Right cardiac atrium (tissue), 5 donors: ENCODE measurements at places on chromosomes 11 and 22.
A peak's percentile ranks its signal among the peaks of the same experiment; 100 is the strongest.

DNA sequence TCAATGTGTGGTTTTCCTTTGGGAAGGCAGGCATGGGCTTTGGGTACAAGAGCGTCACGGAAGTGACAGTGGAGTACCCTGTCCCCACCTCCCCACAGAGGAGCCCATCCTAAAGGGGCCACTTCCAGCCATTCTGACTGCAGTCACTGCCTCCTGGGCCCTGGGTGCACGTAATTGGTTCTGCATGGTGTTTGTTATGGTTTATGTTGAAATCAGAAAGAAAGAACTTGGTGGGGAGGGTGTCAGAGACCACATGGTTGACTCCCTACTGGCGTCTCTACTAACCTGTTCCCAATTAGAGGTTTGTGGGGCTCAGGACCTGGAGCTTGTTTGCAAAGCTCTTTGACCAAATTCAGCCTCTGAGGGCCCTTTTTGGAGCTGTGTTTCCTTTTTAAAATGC lies 40.8 kb downstream of the RIBC2 start:
- no peak for DNase-seq

- DNase-seq, result no peak
Measured at GRCh38 chr11:22656130-22656529, 10.3 kb upstream of the GAS2 start.

DNA sequence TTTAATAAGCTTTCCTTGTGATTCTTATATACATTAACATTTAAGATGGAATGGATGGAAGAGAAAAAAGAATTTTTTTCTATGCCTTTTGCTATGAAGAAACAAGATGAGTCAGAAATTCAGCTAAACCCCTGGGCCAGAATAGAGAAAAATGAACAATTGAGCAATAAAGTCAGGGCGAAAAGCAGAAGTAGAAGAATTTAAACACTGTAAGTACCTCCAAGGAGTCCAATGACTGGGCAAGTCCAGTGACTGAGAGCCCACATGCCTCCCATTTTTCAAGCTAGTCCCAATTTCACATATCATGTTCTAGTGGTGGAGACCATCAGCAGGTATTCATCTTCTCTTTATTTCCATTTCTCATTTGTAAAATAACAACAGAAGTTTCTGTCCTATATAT lies 18.6 kb upstream of the APLP2 start:
- no peak for DNase-seq

- DNase-seq, result no peak
Measured at GRCh38 chr11:129696309-129696989, 119.2 kb upstream of the TMEM45B start.

DNA sequence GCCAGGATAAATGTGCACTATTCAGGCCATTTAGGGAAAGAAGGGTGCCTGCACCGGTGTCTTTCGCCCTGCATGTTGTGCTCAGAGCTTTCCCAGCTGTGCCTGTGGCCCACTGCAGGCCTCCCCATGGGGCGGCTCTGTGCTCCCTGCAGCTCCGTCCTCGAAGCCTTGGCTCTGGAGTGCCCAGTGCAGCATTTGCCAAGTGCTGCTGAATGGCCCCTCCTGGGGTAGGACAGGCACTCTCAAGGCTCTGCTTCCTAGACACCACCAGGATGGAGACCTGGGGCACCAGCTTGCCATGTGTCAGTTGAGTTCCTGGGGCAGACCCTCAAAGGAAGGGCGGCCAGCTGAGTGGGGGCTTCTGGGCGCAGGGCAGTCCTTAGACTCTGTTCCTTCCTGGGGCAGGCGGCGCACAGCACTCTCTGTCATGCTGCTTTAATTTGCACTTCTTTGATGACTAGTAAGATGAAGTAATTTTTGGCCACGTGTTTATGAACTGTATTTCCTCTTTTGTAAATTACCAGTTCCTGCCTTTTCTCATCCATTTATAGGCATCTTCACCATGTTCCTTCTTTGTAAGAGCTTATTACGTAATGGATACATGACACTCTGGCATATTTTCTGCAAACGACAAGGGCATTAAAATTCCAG lies 32.1 kb upstream of the GNB1L start:
- DNase-seq, result peak; percentile 52

DNA sequence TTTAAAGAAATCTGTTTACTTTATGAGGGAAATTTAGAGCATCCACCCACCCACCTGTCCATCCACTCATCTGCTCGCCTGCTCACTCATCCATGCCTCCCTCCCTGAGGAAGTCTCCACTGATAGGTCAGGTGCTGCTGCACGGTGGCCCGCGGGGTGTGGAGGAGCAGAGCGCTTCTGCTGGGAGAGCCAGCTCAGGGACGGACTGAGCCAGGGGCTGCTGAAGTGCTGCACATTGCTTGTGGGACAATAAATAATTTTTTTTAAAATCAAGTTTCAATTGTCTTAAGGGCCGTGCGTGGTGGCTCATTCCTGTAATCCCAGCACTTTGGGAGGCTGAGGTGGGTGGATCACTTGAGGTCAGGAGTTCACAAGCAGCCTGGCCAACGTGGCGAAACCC lies 148.9 kb downstream of the TBC1D22A start:
- no peak for DNase-seq

DNA sequence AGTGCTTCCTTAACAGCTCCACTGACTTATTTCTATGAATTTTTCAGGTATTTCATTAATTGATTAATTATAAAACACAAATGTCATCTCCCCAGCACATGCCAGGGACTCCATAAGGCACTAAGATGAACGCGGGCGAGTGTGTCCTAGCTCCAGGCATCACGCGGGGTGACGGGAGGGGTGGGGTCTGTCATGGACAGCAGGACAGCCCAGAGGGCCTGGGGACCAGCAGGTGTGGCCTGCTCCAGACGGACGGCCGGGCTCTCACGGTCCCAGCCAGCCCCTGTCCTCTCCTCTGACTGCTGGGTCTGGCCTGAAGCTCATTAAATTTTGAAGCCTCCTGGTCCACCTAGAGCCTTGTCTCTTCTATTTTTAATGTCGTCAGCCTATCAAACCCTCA lies 531.1 kb downstream of the BRD1 start:
- DNase-seq, result peak; percentile 24

DNA sequence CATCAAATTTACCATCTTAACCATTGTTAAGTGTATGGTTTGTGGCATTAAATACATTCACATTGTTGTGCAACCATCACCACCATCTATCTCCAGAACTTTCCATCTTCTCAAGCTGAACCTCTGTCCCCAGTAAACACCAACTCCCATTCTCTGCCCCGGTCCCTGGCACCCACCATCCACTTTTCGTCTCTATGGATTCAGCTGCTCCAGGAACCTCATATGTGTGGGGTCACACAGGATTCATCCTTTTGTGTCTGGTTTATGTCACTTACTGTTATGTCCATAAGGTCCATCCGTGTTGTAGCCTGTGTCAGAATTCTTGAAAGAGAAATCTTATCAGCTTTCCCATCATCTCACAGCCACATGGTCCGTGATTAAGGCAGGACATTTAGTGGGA lies 16.3 kb downstream of the TSPAN32 start:
- DNase-seq, result no peak

- DNase-seq, result no peak
Measured at GRCh38 chr11:112050721-112051120, 23.1 kb downstream of the PIH1D2 start.

GRCh38 chr22:23385678-23386631 lies 194.1 kb downstream of the IGLL1 start:
- peak; percentile 79 for DNase-seq

DNA sequence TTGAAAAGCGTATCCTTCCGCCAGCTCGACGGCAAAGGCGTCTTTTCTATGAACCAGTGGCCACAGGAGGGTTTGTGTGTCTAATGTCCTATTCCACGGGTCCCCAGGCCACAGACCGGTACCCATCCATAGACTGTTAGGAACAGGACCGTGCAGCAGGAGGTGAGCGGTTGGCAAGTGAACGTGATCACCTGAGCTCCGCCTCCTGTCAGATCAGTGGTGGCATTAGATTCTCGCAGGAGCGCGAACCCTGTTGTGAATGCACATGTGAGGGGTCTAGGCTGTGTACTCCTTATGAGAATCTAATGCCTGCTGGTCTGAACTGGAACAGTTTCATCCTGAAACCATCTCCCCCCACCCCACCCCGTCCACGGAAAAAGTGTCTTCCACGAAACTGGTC lies 62.7 kb upstream of the KCNQ1OT1 start:
- DNase-seq, result no peak

DNA sequence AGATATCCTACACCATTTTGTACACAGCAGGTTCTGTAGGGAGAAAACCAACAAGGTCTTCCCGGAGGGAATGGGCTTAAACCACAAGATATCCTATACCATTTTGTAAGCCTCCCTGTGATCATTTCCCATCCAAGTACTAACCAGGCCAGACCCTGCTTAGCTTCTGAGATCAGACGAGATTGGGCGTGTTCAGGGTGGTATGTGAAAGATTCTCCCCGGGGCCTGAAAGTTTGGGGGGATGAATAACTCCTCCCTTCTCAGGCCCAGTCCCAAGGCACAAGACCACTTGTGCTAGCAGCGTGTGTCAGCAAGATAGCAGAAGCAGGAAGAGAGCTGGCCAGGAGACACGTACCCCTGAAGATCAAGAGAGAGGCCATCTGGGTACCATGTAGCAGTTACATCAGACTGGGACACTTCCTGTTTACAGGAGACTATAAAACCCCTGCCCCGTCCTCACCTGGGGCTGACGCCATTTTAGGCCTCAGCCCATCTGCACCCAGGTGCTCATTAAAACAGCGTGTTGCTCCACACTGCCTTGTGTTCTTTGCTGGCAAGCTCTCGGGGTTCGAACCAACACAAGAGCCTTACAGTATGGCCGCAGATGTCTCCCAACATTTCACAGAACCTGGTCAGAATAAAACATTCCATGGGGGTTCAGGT lies 17.3 kb downstream of the MIF start:
- no peak for DNase-seq

DNA sequence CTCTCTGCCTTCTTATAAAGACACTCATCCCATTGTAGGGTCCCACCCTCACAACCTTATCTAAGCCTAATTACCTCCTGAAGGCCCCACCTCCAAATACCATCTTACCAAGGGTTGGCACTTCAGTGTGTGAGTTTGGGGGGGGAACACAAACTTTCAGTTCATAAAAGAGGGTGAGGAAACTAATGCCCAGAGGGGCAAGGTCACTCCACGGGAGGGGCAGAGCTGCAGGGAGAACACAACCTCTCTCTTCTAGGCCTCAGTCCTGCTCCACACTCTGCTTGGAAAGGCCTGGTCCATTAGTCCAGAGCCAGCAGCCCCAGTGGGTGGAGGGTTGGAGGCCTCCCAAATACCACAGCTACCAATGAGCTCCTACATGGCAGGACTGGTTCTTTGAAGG lies 2.7 kb upstream of the BATF2 start:
- no peak for DNase-seq

DNA sequence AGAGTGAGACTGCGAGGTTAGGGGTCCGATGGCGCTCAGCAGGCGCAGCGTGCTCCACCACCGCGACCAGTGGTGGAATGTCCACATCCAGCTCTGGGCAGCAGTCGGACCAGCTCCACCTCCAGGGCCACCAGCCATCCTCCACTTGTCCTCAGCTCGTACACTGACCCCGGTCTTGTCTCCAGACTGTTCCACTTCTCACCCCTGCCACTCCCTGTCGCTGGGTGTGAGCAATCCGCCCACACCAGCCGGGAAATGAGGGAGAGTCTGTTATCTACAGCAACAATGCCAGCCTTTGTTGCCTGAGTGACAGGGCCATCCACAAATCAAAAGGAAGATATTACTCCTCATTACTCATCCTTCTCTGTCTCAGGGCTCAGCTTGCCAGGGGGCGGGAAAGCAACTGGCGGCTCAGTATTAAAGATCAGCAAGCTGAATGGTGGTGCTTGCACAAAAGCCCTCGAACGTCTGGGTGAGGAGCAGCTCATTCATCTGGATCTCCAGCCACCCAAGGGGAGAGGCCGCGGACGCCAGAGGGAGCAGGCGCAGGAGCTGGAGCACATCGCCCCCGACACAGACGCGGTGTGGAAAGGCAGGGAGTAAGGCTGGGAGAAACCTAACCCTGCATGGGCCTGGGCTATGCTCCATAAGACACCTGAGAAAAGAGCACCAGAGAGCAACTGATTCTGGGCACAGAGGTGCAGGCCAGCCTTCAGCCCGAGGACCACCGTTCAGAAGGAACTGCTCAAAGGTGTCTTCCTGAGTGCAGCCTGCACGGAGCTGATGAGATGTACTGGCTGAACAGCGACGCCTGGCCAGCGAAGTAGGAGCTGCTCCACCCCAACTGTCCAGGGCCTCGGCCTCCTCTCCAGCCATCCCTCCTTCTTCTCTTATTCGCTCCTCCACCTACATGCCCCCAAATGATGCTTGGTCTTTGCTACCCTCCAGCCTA lies 21.9 kb downstream of the IGSF9B start:
- peak; percentile 85 for DNase-seq

DNA sequence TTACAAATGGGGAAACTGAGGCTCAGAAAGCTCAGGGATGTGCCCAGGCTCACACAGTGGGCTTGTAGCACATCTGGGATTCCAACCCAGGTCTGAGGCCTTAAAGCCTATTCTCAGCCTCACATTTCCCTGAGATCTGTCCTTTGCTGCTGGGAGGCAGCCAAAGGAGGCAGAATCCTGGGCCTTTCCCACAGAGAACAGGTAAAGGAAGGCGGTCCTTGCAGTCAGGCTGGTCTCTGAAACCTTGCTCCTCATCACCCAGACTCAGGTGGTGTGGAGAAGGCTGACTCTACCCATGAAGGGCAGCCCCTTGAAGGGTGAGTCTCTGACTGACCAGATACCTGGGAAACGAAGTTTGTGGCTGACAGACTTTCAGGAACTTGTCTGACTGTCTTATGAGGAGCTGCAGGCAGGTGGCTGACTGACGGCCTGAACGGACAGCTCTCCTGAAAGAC lies 7.8 kb downstream of the SLCO2B1 start:
- DNase-seq, result no peak

DNA sequence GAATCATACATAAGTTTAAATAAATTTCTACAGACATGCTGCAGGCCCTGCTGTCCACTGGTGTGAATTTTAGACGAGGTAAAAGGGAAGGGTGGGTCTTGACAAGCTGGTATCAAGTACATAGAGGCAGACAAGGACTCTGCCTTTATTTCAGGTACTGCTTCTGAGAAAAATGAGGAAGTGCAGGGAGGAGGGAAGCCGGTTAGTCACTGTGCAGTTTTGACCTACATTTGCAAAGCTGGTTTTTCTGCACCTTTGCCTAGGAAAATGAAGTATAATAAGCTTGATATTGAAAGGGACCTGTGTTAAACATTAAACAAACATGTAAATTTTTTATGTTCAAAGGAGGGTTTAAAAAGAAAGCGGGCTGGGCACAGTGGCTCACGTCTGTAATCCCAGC lies 24.6 kb downstream of the TMEM45B start:
- no peak for DNase-seq

DNA sequence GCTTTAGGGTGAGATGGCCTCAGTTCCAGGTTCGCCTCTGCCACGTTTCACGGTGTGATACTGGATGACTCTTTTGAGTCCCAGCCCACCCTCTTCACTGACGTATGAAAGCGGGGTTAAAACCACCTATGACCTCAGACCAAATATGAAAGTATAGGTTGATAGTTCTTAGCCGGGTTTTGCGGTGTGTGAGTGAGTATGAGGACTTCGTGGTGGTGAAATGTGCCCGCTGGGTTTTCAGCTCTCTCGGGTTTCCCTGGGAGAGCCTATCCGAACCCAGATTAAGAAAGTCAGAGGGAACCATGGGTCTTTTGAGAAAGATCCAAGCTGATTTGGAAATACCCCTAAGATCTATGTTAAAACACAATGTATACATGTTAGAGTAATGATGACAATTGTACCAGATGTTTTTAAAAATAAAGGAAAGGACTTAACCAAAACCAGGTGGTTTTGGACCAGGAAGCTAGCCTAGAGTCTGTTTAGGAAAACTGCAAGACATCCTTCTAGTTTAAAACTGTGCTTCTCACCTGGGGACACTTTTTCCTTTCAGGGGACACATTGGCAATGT lies 25.8 kb upstream of the ST3GAL4 start:
- no peak for DNase-seq
